ENCODE measurements at places on chromosomes 2 and 18.

GRCh38 chr2:222656526-222657446, 894 bp upstream of the FARSB start:
- DNase-seq: peak; percentile 21

DNA sequence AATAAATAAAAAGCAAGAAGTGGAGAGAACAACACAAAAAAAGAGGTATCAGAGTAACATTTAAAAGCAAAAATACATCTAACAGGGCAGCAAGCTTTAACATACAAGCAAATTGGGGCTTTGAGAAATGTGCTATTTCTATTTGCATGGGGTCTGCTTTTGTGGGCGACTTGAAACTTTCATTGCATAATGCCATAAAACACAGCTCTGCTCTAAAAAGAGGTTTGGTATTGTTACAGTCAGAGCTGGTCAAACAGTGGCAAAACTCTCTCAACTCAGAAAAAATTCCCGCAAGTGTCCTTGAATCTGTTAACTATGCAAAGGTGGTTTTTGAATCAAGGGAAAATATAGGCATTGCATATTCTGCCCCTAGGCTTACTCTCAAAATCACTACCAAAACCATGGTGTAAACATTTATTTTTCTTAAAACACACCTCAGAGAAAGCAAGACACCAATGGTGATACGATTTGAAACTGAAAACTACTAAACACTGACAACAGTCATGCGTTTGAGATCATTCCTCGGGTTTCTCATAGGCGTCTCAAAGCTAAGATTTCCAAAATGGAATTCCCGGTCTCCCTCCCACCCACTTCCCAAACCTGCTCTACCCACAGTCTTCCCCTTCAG, 45.5 kb downstream of the RNF152 start:
- DNase-seq: no peak

DNA sequence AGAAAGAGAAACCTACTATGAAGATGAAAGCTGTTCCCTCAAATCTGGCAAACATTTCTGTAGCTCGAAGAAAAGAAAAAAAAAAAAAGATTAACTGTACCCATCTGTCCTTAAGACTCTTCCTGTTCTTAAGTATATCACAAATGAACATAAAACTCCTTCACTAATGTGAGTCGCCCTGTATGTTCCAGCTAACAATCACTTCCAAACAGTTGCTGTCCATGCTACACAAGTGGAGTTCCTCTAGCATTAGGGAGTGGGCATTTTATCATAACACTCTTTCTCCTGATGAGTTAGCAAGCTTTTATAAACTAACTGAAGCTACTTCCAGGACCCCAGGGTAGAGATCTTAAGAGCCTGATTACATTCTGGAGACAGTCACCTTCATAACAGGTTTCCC, 5.8 kb downstream of the CUL3 start:
- no peak for DNase-seq

DNA sequence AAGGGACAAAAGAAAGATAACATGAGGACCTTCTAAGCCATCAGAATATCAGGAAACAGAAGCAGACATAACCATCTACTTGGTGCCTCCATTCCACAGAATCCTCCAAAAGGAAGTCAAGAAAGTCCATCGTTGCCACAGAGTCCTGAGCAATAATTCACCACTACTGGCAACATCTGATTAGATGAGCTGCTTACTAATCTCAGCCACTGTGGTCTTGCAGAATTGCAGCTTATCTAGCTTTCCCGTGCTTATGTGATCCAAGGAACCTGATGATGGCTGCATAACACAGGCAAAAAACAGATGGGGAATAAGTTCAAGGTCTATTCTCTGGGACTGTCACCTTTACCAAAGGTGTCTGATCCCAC, 278.5 kb downstream of the AFF3 start:
- DNase-seq: no peak

GRCh38 chr2:71426721-71427120, 26.6 kb upstream of the DYSF start:
- DNase-seq: no peak

- DNase-seq: no peak
Observed at GRCh38 chr18:59627414-59627813, 69.8 kb downstream of the CCBE1 start.

GRCh38 chr2:134142903-134143302, 111.0 kb upstream of the MGAT5 start:
- DNase-seq: no peak

GRCh38 chr2:129794540-129794939, 184.9 kb upstream of the RAB6C start:
- no peak for DNase-seq

GRCh38 chr2:24908461-24908901, 11.6 kb downstream of the ADCY3 start:
- DNase-seq: no peak

GRCh38 chr2:124566518-124566970, 541.5 kb downstream of the CNTNAP5 start:
- DNase-seq: peak; percentile 22

DNA sequence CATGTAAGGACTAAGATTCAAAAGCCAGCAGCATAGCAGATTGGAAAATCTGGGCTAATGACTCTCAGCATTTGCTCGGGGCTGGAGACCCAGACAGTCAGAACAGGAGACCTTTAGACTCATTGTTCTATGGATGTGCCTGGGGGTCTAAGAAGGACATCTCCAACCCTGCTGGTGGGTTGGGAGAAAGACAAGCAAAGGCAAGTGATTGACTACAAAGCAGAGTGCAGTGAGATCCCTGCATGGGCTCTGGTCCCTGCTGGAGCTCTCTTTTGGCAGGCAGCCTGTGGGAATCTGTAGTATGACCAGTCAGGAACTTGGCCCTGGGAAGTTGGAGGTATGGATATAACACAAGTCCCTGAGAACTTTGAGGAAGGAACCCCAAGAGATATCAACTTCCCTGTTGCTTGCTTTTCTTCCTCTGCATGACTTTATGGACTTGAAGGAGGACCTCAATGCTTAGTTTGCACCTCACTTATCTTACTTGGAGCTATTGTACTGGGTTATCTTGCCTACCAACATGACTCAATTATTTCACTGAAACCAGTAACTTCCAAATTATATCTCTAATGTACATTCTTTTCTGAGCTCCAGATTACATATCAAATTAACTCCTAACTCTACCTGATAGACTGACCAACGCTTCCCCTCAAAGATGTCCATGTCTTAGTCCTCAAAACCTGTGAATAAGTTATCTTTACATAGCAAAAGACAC, 236.0 kb downstream of the CYRIA start:
- no peak for DNase-seq

- peak; percentile 13 for DNase-seq
Observed at GRCh38 chr2:70328921-70329561, 27.2 kb upstream of the FAM136A start.

Data from NCI-H510A treated with DMSO at 0.1 percent for 48 hours (cell line).